Endothelial cell of umbilical vein (primary cell): ENCODE measurements at places on chromosomes 7 and 10. TPM values are rescaled to one million over a fixed set of nuclear protein-coding genes. Genes with fewer than 3 reads are reported as not detected.
A peak's percentile ranks its signal among the peaks of the same experiment; 100 is the strongest.

The HIP1 gene
- total RNA-seq, result 45.1 and 47.6 TPM in 2 replicates

- no peak for DNase-seq
These were observed 6.1 kb upstream of the HSPA12A start for GRCh38 chr10:116748471-116748870.

- no peak for DNase-seq
These were observed 44.1 kb downstream of the TNRC18 start for GRCh38 chr7:5379546-5379945.

GRCh38 chr7:32588657-32589056, 93.4 kb downstream of the AVL9 start:
- DNase-seq, result peak; percentile 85
